ENCODE measurements at places on chromosomes 13 and 19. TPM values are rescaled to one million over a fixed set of nuclear protein-coding genes. Genes with fewer than 3 reads are reported as not detected.

KLK13 gene
- not detected for total RNA-seq

APOC4 gene
- total RNA-seq: not detected

HIPK4 gene
- total RNA-seq: 0.17 TPM

DCT gene
- total RNA-seq: 0.20 TPM

SBK3 gene
- 0.07 TPM for total RNA-seq

FOXO1 gene
- 3.8 TPM for total RNA-seq

ZNF738 gene
- 3.1 TPM for total RNA-seq

ZNF549 gene
- total RNA-seq: 7.2 TPM

PPM1N gene
- total RNA-seq: 1.0 TPM

NCR1 gene
- total RNA-seq: not detected

RNF225 gene
- total RNA-seq: 0.13 TPM

ZNF835 gene
- total RNA-seq: 0.65 TPM

KIR2DL1 gene
- not detected for total RNA-seq

LYPD3 gene
- not detected for total RNA-seq

GRIN2D gene
- 1.1 TPM for total RNA-seq

NKPD1 gene
- total RNA-seq: 0.26 TPM

ELSPBP1 gene
- not detected for total RNA-seq

ERVV-1 gene
- not detected for total RNA-seq

MAMSTR gene
- total RNA-seq: 0.69 TPM

ZSCAN1 gene
- total RNA-seq: not detected

NDUFA11 gene
- total RNA-seq: 128 TPM

REXO1 gene
- total RNA-seq: 7.6 TPM

POU4F1 gene
- total RNA-seq: not detected

FAM83E gene
- total RNA-seq: 0.23 TPM

SSC5D gene
- 40.5 TPM for total RNA-seq
